Activated CD4-positive, alpha-beta T cell treated with anti-CD3 and anti-CD28 coated beads, Interleukin-2, amount 10 ng/mL, durations not matched to agents 7 days and 5 days (primary cell): ENCODE measurements at places on chromosomes 7 and 10.

DNA sequence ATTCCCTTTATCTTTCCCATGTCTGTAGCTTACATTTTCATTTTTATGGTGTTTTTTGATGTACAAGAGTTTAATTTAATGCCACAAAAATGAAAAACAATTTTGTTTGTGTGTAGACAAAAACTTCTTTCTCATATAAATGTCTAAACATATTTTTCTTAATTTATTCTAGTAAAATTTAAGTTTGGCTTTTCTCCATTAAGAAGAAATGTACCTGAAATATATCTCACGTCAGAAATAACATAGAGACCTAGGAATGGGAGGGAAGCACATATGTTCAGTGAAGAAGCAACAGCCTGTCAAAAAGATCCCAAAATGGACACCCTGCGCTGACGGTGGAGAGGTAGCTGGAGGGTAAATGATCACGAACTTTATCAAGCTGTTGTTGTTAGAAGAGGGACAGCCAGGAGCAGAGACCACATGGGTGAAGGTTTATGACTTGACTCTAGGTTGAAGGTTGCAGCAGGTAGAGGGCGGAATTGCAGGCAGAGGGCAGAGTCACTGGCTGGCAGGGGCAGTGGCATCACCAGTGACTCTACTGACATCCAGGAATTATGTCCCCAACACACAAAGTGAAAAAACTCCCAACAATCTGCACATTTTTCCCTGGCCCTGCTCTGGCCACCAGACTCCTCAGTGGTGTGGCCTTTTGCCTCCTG is 225.9 kb upstream of the PRSS58 start:
- H3K27ac ChIP-seq, result peak overlapping the region; percentile 58
- H3K4me3 ChIP-seq, result no peak overlapping the region
- H3K4me1 ChIP-seq, result peaks cover 44% of the 10 kb centered on the region
- no peaks in the 10 kb centered on the region for H3K27me3 ChIP-seq

GRCh38 chr7:116500078-116500853 is 728 bp downstream of the CAV2 start:
- peaks cover 63% of the 10 kb centered on the region for H3K27me3 ChIP-seq
- no peaks in the 10 kb centered on the region for H3K36me3 ChIP-seq
- no peak overlapping the region for H3K27ac ChIP-seq

- no peak overlapping the region for H3K4me3 ChIP-seq
- H3K27me3 ChIP-seq, result no peaks in the 10 kb centered on the region
- no peaks in the 10 kb centered on the region for H3K36me3 ChIP-seq
- no peak overlapping the region for H3K27ac ChIP-seq
Observed at GRCh38 chr7:16061630-16062029, 359.7 kb downstream of the CRPPA start.

GRCh38 chr7:22814261-22815208 is 8.1 kb downstream of the TOMM7 start:
- H3K27ac ChIP-seq, result peak overlapping the region; percentile 41
- H3K27me3 ChIP-seq, result no peaks in the 10 kb centered on the region
- H3K4me1 ChIP-seq, result peaks cover 17% of the 10 kb centered on the region
- peaks cover 33% of the 10 kb centered on the region for H3K36me3 ChIP-seq

- H3K27me3 ChIP-seq, result no peaks in the 10 kb centered on the region
- peak overlapping the region; percentile 87 for H3K4me3 ChIP-seq
- peak overlapping the region; percentile 91 for H3K27ac ChIP-seq
- peak; percentile 76 for DNase-seq
- H3K36me3 ChIP-seq, result peaks cover 7% of the 10 kb centered on the region
- H3K4me1 ChIP-seq, result peaks cover 46% of the 10 kb centered on the region
Observed at GRCh38 chr10:91163269-91163868, 57.1 kb upstream of the PCGF5 start.

DNA sequence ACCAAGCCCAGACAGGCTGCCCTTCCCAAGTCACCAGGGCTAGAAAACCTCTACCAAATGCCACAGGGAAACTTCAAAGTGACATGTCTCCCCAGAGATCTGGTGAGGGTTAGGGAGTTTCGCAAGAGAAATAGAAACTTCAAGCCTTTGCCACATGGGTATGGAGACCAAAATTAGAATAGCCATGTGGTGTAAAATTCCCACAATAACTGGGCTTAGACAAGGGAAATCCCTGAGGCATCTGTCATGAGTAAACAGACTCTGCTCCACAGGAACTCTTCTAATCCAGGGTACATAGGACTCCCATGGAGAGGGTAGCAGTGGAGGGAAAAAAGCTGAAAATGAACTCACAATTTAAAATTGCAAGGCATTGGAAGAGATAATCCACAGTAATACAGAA is 14.3 kb downstream of the ADAM12 start:
- H3K27ac ChIP-seq, result no peak overlapping the region
- no peaks in the 10 kb centered on the region for H3K4me1 ChIP-seq
- H3K27me3 ChIP-seq, result no peaks in the 10 kb centered on the region

- no peaks in the 10 kb centered on the region for H3K36me3 ChIP-seq
- H3K4me1 ChIP-seq, result no peaks in the 10 kb centered on the region
- no peak overlapping the region for H3K27ac ChIP-seq
- H3K4me3 ChIP-seq, result no peak overlapping the region
- H3K27me3 ChIP-seq, result no peaks in the 10 kb centered on the region
Observed at GRCh38 chr7:5117095-5117970, 71.7 kb downstream of the RBAK start.

- no peaks in the 10 kb centered on the region for H3K36me3 ChIP-seq
- no peak overlapping the region for H3K27ac ChIP-seq
- DNase-seq, result no peak
Observed at GRCh38 chr7:23161482-23161881, 20.4 kb upstream of the NUP42 start.

- no peak for DNase-seq
- no peaks in the 10 kb centered on the region for H3K36me3 ChIP-seq
- no peak overlapping the region for H3K4me3 ChIP-seq
- peaks cover 66% of the 10 kb centered on the region for H3K27me3 ChIP-seq
- H3K27ac ChIP-seq, result no peak overlapping the region
Observed at GRCh38 chr10:47378606-47379444, 5.3 kb downstream of the ZNF488 start.

DNA sequence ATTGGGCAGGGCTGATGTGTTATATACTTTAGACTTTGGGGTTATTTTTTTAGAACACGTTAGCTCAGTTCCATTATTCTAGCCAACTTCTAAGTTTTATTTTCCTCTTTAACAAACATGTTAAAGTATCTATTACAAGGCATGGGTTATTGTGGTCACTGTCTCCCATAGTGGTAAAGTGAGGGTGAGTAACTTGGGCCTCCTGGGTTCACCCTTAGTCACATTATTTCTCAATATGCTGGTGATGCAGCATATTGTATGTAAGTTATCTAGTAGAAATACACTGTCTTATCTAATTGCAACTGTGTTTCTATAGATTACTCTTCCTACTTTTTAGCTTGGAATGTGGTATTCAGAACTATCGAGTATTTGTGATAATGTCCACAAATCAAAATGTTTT is 65.9 kb downstream of the BBS9 start:
- peaks cover 2% of the 10 kb centered on the region for H3K36me3 ChIP-seq
- no peak for DNase-seq
- no peak overlapping the region for H3K4me3 ChIP-seq
- H3K27ac ChIP-seq, result no peak overlapping the region

DNA sequence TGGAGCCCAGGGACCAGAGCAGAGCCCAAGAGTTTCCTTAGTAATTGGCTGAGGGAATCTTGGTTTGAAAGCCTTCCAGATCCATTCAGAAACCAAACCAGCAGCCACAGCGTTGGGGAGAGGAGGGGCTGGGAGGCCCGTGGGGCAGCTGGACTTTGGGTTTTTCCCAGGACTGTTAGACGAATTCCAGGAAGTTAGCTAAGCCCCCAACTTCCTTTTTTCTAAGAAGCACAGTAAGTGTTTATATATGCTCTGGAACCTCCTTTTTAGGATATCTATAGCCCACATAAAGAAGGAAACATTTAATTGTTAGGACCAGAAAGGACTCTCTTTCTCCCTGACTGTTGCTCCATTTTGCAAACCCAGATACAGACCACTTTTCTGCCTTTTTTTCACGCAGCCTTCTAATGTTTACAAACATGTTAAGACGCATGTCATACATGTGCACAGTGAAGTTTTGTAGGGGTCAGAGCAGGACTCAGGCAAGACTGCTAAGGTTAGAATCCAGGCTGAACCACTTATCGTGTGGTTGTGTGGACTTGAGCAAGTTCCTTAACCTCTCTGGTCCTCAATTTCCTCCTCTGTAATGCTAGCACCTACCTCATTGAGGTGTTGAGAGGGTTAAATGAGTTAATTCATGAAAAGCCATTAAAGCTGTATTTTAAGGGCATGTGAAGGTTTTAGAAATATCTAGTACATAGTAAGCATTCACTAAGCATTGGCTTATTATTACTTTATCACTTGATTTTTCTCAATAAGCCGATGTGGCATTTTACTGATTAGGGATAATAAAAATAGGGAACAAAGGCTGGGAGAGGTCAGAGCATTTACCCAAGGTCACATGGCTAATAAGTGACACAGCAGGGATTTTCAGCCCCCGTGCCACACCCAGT is 42.4 kb downstream of the TBATA start:
- no peak for DNase-seq
- no peaks in the 10 kb centered on the region for H3K27me3 ChIP-seq
- H3K4me3 ChIP-seq, result no peak overlapping the region
- peak overlapping the region; percentile 55 for H3K27ac ChIP-seq

- H3K27me3 ChIP-seq, result no peaks in the 10 kb centered on the region
- no peak overlapping the region for H3K4me3 ChIP-seq
- no peaks in the 10 kb centered on the region for H3K36me3 ChIP-seq
- no peak overlapping the region for H3K27ac ChIP-seq
- DNase-seq, result no peak
Observed at GRCh38 chr7:157814931-157815705, 478.3 kb downstream of the DNAJB6 start.

- no peak for DNase-seq
- no peaks in the 10 kb centered on the region for H3K4me1 ChIP-seq
- H3K36me3 ChIP-seq, result no peaks in the 10 kb centered on the region
- no peak overlapping the region for H3K4me3 ChIP-seq
Observed at GRCh38 chr10:95832216-95833041, 75.3 kb upstream of the CC2D2B start.

DNA sequence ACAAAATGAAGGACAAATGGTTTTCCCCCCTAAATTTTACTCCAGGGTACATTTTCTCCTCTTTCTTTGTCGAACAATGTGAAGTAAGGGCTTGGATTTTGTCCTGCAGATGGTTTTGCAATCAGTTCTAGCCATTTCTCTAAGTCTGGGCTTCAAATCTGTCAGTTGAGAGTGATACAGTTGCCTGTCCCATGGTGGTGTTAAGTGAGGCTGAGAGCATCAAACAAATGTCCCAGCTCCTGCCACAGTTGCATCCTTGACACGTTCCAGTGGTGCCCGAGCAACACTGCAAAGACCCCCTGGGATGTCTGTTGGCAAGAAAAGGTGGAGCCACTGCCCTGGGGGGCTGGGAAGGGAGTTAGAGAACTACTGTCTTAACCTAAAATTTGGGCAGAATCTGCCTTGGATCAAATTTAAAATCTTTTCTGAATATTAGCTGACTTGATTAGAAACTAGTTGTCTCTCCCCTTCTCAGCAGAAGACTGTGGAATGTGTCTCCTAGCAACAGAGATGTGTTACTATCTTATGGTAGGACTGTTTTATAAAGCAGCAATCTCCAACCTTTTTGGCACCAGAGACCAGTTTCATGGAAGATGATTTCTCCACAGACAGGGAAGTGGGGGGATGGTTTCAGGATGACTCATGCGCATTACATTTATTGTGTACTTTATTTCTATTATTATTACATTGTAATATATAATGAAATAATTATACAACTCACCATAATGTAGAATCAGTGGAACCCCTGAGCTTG is 102.0 kb upstream of the STEAP1B start:
- H3K4me1 ChIP-seq, result no peaks in the 10 kb centered on the region
- H3K27me3 ChIP-seq, result peaks cover 55% of the 10 kb centered on the region
- no peak for DNase-seq
- H3K36me3 ChIP-seq, result no peaks in the 10 kb centered on the region

DNA sequence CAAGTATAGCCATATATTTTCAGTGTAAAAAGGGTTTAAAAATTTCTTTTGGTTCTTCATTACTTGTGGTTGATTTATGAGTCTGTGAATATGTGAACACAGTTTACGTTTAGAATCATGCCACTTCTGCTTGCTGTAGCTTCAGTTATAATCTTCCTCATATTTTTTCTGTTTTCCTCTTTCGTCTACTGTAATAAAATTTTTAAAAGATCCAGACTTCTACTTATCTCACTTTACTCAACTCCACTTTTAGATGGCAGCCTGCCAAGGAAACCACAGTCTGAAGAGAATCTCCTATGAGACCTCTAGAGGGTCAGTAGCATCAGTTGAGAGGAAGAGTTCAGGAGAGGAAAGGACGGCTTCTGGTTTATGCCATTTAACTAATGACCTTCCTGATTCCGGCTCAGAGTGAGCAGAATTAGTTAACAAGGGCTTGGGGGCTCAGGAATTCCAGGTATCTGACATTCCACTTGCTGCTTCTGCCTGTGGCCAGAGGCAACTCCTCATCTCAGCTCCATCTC is 21.4 kb downstream of the CREB5 start:
- DNase-seq, result no peak
- no peaks in the 10 kb centered on the region for H3K36me3 ChIP-seq
- H3K4me3 ChIP-seq, result no peak overlapping the region
- H3K4me1 ChIP-seq, result no peaks in the 10 kb centered on the region
- H3K27ac ChIP-seq, result no peak overlapping the region

DNA sequence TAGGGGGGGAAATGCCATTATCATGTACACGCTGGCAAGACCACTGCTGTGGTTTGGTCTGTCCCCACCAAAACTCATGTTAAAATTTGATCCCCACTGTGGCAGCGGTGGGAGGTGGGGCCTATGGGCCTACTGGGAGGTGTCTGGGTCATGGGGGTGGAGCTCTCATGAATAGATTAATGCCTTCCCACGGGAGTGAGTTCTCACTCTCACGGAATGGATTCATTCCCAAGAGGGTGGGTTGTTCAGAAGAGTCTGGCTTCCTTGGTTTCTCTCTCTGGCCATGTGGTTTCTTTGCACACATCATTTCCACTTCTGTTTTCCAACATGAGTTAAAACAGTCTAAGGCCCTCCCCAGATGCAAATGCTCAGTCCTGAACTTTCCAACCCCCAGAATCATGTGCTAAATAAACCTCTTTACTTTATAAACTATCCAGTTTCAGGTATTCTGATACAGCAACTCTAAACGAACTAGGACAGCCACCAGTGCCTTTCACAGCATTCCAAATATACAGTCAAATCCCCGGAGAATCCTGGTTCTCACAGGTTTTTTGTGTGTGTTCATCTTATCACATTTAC is 44.3 kb downstream of the SMURF1 start:
- peaks cover 22% of the 10 kb centered on the region for H3K36me3 ChIP-seq
- no peak overlapping the region for H3K27ac ChIP-seq
- H3K4me3 ChIP-seq, result no peak overlapping the region
- H3K4me1 ChIP-seq, result peaks cover 16% of the 10 kb centered on the region
- DNase-seq, result no peak

- peak overlapping the region; percentile 98 for H3K27ac ChIP-seq
- peaks cover 51% of the 10 kb centered on the region for H3K36me3 ChIP-seq
- H3K4me1 ChIP-seq, result peaks cover 97% of the 10 kb centered on the region
- DNase-seq, result peak; percentile 48
Observed at GRCh38 chr10:62047960-62048383, 146.5 kb downstream of the ARID5B start.

GRCh38 chr7:16278167-16278787 is 143.1 kb downstream of the CRPPA start:
- no peaks in the 10 kb centered on the region for H3K27me3 ChIP-seq
- no peak overlapping the region for H3K4me3 ChIP-seq
- no peaks in the 10 kb centered on the region for H3K4me1 ChIP-seq
- no peaks in the 10 kb centered on the region for H3K36me3 ChIP-seq
- no peak overlapping the region for H3K27ac ChIP-seq
